ENCODE measurements at places on chromosomes 2 and 18.

GRCh38 chr2:20430461-20431300 is 16.2 kb upstream of the RHOB start:
- DNase-seq, result peak; percentile 17

DNA sequence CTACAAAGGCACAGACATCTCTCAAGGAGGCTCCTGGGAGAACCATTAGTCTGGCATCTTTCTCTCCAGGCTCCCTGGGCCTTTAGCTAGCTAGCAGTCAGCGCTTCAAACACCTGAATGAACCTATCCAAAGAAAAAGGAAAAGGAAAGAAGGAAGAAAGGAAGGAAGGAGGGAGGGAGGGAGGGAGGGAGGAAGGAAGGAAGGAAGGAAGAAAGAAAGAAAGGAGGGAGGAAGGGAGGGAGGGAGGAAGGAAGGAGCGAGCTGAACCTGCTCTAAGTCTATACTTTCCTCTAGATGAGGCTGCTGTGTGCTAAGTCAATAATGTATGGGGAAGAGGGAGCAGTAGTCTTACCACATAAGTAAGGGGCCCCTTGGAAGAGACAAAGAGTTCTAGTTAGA is 5.1 kb upstream of the BCL11A start:
- no peak for DNase-seq

- DNase-seq, result no peak
Observed at GRCh38 chr2:46230677-46231425, 66.4 kb upstream of the EPAS1 start.

DNA sequence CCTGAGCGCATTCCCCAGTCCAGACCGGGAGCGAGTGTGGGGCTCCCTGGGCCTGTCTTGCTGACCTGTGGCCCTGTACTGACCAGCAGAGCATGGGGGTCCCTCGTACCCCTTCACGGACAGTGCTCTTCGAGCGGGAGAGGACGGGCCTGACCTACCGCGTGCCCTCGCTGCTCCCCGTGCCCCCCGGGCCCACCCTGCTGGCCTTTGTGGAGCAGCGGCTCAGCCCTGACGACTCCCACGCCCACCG is 5.3 kb downstream of the NEU4 start:
- no peak for DNase-seq

GRCh38 chr2:142037744-142038143 is 93.1 kb downstream of the LRP1B start:
- DNase-seq, result no peak

DNA sequence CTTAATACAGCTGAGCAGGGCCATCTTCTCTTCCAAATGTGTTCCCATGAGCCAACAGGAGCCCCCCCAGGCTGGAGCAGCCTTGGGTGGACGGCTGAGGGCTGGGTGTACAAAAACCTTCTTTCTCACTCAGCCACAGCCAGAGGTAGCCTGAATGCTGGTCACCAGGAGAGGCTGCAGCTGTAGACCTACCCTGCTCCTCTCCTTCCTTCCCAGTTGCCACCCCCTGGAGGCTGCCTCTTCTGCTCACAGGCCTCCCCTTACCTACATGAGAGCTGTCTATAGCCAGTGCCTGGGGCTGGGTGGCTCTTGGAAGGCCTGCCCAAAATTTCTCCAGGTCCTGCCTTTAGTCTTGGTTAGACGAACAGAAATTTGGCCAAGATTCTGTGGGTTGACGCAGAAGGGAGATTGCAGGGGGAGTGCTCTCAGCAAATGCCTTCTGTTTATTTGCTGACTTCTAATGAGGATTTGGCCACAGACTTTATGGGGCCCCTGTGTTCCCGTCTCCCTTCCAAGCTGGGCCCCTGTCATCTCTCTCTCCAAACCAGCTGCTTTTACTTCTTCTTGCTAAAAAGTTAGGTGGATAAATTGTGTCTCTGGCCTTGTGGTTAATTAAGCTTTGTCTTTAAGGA is 18.3 kb downstream of the CELF4 start:
- DNase-seq, result no peak

- DNase-seq, result no peak
Observed at GRCh38 chr2:196914867-196915460, 11.5 kb downstream of the PGAP1 start.

DNA sequence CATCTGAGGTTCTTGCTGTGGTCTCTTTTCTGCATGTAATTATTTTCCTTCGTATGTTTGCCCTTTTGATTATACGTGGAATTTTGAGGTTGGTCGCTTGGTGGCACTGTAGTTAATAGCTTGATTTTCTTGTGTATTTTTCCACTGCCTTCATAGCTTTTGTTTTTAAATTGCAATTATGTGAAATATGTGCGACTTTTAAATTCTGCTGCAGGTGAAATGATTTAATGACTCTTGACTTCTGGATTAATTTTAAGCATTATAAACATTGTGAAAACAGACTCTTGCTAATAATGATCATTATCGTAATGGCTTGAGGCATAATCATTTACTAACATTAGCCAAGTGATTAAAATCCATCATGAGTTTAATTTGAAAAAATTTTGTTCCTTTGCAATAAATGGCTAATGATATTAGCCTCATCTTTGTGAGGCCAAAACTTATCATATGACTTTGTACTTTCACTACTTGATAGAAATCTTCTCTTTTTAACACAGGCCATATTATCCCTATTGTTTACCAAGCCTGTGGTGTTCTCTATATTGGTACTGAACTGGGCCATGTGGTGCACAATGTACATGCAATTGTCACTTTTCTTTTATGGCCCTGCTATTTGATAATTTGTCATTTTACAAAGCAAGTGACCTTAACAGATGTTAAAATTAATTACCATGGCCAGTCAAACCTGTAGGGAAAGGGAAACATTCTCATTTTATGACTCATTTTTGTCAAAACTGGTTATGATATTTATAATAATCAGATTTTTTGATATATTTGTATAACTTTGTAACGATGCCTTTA is 62.8 kb upstream of the NEUROD1 start:
- peak; percentile 64 for DNase-seq

- no peak for DNase-seq
Observed at GRCh38 chr2:152453129-152453911, 118.3 kb downstream of the FMNL2 start.

DNA sequence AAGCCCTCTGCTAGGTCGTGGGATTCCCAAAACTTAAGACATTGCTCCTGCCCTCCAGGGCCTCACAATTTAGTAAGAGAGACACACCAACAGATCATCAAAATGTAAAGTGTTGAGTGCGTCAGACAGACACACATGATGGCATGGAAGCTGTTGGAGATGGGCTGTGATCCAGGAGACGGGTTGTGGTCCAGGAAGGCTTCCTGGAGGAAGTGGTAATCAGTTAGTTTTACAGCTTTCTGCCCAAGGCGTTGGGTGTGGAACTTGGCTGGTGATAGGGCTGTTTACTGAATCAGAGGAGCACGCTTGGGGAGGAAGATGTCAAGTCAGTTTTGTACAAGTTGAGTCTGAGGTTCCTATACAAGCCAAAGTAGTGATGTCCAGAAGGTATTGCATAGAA is 24.0 kb upstream of the GLI2 start:
- DNase-seq, result no peak

DNA sequence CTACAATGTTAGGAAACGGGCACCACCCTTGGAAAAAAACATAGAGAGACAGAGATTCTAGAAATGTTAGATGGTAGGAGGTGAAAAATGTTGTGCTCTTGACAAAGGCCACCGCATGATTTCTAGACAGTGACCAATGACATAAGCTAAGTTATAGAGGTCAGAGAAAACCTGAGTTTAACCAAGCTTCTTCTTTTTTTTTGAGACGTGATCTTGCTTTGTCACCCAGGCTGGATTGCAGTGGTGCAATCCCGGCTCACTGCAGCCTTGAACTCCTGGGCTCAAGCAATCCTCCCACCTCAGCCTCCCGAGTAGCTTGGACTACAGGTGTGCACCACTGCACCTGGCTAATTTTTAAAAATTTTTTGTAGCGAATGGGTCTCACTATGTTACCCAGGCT is 13.0 kb downstream of the FER1L5 start:
- DNase-seq, result no peak

DNA sequence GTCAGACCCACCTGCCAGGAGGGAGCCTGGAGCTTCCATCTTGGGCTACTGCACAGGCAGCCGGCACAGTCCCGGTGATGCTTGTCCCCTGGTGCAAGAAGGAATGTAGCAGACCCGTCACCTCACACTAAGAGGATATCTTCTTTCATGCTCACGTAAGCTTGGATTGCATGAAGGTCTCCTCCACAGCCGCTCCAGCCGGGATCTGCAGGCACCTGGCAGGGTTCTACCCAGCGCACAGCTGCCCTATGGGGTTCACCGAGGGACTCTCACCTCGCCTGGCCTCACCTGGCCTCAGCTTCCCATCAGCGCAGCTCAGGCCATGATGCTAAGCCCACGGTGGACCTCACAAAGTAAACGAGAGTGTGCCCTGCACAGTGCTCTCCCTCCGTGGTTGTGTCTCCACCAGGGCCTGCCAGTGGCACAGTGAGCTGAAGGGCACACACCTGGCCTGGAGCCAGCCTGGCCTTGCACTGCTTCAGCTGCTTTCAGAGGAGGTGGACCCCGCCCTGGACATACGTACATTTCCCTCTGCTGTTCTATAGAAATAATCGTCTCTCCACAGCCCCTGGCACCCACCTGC is 239.1 kb downstream of the SEPTIN10 start:
- DNase-seq, result peak; percentile 50

DNA sequence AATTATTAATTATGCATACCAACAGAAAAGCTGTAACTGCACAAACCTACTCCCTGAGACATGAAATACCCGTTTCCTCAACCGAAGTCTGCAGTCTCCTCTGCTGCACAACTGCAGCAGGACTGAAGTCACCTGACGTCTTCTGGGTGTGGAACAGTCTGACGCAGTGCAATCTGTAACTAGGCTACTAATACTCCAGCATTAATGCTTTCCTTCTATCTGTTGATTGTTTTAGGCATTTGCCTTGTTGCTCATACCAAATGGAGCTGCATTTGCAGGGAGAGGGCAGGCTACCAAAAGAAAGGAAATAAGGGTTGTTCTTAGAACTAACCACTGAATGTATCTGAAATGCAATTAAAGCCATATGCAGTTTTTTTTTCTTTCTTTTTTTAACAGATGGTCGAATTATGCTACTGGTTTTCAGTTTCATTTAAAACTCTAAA is 40.1 kb downstream of the RTN4 start:
- DNase-seq, result peak; percentile 62

DNA sequence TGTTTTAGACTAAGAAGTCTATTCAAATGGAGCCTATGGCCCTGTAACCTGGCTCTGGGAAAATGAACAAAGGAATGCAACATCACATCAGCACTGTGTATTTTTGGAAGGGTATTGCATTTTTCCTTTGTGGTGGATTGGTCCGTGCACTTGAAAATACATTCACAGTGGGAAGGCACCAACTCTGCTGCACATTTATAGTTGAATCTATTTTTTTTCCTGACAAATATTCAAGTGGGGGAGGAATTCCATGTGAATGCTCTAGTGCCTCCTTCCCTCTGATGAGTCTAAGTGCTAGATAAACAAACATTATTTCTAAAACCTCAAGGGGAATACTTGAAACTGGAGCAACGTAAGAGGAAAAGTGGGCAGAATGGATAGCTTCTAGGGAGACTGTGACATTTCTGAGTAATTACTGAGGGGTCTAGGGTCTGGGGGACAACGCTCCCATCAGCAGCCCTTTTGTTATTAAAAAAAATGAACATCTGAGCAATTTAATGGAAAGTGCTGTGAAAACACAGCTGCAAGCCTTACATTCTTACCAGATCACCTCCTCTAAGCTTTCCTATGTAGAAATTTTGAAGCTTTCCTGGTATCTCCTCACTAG is 208.2 kb downstream of the SLC8A1 start:
- DNase-seq, result no peak

- DNase-seq, result no peak
Observed at GRCh38 chr18:34991561-34991960, 49.7 kb upstream of the MAPRE2 start.

DNA sequence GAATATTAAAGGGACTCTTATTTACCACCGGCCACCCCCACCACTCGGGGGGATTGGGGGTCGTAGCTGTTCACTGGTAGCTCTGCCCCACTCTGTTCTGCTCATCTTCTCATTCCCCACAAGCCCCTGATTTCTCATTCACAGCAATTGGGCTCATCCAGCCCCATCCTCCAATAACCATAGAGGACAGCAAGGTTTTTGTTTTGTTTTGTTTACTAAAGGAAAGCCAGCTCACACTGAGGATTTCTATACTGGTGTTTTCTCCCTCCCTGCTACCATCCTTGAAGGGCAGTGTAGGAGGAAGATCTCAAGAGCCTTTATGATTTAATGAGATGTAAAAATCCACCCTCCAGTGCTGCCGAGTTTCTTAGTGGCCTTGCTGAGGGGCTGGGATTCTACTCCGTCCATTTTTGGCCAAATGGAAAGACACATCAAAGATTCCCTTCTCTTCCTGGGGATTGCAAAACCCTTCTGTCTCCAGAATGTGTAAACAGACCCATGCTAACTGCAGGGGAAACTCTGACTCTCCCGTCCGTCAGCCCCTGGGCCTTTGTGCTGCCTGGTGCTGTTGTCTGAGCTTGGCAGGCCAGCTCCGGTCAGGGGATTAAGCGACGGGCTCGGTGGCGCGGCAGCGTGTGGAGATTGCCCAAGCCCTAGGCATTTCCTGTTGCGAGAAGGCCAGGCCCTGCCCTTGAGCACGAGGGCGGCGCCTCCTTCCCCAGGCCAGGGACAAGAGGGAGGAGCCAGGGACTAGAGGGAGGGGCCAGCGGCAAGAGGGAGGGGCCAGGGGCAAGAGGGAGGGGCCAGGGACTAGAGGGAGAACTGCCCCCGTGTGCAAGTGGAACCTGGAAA is 165.0 kb downstream of the ANTXR1 start:
- DNase-seq, result peak; percentile 95

DNA sequence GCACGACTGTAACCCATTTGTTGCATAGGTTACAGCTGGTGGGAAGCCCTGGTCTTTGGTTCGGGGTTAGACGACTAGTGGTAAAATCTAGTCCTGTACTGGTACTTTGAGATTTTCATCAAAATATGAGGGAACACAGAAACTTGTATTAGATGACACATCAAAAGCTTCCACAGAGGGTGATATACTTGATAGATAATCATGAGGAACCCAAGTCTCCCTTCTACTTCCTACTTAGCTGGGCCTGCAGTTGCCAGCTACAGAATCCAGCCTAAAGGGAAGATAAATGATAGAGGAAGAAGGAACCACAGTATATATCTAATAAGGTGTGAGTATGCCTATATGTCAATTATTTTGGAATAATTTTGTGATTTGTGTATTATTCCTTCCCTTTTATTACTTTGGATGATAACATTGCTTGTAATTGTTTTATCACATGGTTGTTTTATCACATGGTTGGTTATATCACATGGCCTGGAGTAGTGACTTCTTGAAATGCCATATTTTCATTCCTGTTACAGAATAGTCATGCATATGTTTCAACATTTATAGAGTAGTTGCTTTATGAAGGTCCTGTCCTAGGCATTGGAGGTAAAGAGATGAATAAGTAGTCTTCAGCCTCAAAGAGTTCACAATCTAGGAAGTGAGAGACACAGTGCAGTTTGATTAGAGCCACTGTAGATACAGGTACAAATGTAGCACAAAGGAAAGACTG is 2.9 kb downstream of the AGPS start:
- no peak for DNase-seq

DNA sequence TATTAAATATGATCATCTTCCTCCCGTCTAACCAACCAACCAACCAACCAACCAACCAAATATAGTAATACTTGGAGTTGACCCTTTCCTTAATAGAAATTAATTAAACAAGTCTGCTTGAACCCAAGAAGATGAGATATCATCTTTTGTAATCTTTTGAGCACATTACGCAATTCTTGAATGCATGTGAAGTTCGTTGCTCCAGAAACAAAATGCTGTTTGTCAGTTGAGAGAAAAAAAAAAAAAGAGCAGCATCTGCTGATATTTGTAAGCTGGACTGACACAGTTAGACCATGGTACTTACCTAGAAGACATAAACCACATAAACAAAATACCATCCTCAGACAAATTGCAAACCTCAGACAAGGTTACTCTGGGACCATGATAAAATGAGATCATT is 9.2 kb upstream of the SERPINB2 start:
- DNase-seq, result no peak
